Activated CD8-positive, alpha-beta memory T cell treated with anti-CD3 and anti-CD28 coated beads for 1 hour (primary cell): ENCODE measurements at places on chromosomes 1 and 21.

GRCh38 chr1:217585577-217585976, 45.3 kb downstream of the GPATCH2 start:
- no peak for DNase-seq

GRCh38 chr1:40592107-40592803, 60.8 kb downstream of the ZNF684 start:
- no peak for DNase-seq

- no peak for DNase-seq
Observed at GRCh38 chr1:185325413-185325812, 8.4 kb upstream of the IVNS1ABP start.

DNA sequence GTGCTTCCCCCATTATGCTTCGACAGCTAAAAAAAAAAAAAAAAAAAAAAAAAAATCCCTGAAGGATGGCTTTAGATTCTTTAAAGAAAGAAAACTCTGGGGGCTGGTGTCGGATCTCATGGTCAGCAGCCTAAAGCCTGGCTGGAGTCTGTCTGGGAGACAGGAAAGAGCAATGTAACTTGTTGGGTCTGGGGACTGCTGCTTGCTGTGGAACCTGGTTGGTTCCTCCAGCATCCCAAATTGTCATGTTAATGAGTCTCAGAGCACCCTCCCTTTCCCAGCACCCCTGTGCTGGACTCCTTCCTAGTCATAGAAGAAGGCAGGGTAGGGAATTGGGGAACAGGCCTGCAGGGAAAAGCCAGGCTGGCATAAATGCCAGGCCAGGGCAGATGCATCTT, 3.0 kb downstream of the KCNC4 start:
- DNase-seq: no peak

DNA sequence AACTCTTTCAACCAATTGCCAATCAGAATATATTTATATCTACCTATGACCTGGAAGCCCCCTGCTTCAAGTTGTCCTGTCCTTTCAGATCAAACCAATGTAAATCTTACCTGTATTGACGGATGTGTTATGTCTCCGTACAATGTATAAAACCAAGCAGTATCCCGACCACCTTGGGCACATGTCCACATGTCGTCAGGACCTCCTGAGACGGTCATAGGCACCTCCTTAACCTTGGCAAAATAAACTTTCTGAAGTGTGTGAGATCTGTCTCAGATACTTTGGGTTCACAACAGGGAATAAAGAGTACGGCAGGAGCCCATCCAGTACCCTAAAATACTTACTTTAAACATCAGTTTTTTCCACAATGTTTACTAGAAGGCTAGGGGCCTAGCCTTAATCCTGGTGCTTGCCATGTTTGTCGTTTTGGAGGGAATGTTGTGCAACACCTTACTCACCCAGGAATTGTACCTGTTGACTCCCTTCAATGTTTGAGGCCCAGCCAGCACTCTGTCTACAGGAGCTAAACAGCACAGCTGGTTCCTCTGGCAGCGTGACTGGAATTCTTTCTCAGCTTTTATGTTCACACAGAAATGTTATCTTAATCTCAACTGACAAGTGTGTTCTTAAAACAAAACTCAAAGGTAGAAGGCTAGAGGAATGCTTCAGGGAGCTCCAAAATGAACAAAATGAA, 90.8 kb upstream of the USP25 start:
- no peak for DNase-seq

DNA sequence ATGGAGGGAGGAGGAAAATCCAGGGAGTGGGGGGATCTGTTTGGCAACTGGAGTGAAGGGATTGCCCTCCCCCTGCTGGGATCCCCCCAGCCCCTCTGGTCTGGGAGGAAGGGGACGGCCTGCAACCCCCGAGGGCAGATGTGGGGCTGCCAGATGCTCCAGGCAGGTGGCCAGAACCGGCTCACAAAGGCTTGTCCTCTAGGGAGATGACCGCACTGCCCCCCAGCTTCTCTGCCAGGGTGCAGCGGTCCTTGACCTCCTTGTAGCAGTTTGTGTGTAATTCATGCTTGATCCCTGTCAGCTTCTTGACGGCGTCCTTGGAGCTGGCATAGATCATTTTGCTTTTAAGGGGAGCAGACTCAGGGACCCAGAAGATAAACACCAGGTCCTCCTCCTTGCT, 69.2 kb downstream of the ROR1 start:
- no peak for DNase-seq

- DNase-seq: no peak
Observed at GRCh38 chr1:114159941-114160340, 6.3 kb upstream of the SYT6 start.

DNA sequence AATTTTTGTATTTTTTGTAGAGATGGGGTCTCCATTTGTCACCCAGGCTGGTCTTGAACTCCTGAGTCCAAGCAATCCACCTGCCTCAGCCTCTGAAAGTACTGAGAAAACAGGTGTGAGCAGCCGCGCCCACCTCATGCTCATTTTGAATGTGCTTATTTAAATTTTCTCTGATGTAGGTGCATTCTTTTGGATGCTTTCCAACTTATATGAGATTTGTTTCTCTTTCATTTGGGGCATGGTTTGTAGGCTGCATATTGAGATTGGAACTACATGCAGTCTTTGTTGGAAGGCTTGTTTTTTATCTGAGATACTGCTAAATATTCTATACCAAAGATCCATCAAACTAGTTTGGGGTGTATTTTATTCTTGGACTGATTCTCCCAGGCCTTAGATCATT, 81.0 kb upstream of the IVNS1ABP start:
- DNase-seq: no peak

DNA sequence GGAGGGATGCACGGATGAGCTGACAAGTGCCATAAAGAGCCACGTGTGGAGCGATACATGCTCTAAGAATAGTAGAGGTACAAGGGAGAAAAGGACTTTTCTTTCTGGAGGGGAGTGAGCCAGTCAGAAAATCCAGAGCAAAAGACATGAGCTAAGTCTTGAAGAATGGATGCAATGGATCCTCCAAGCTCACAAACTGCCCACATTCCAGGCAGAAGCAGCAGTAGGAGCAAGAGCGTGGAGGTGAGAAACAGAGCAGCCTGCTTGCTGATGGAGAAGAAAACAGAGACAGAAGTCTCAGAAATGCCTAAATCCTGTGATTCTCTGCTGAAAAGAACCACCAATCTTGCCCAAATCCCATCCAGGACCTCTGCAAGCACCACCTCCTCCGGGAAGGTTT, 78.2 kb upstream of the RALGPS2 start:
- no peak for DNase-seq

DNA sequence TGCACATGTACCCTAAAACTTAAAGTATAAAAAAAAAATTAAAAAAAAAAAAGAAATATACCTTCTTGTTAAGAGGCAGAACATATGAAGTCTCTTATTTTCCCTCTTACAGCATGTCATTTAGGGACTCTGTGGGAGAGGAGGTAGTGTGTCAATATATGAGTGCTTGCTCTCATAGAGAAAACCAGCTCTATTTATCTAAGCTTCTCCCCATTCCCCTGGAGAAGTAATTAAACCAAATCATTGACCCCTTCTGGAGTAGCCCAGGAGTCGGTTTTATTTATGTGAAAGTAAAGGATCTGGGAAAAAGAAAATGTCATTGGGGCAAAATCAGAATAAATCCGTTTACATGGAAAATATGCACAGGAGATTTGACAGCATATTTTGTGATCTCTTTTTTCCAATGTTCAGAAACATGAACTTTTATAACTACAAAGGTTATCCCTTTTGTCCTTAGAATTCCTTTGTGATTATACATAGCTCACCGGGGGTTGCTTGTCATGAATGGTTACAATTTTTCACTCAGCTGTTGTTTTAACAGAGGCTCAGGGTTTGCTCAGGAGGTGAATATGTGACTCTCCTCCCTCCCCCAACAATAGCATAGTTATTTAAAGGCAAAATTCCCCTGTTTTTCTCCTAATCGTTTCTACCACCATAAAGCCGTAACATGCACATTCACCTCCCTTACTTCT, 114.5 kb upstream of the C1orf21 start:
- no peak for DNase-seq

- DNase-seq: no peak
Observed at GRCh38 chr1:161216945-161217712, 2.0 kb downstream of the FCER1G start.

GRCh38 chr1:43968348-43968948, 1.4 kb upstream of the DPH2 start:
- no peak for DNase-seq

DNA sequence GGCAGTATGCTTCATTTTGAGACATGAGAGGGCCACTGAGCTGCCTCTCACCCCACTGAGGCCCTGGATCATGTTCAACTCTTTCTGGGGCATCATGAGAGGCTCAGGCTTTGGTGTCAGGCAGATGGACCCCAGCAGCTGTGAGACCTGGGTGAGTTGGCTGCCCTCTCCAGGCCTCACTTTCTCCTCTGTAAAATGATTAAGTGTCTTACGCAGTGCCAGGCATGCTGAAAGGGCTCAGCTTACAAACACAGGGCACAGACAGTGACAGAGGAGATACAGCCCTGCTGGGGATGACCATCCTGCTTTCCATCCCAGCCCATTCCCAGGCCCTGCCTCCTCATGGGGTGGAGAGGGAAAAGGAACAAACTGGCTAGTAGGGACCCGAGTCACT, 387.4 kb downstream of the MATN1 start:
- no peak for DNase-seq

- no peak for DNase-seq
Observed at GRCh38 chr1:116330342-116330652, 42.7 kb upstream of the ATP1A1 start.

GRCh38 chr1:188314557-188315137, 1485.9 kb downstream of the PLA2G4A start:
- no peak for DNase-seq

GRCh38 chr1:231534703-231535159, 6.3 kb downstream of the TSNAX start:
- DNase-seq: no peak

- no peak for DNase-seq
Observed at GRCh38 chr1:9384751-9385245, 92.1 kb downstream of the SPSB1 start.

DNA sequence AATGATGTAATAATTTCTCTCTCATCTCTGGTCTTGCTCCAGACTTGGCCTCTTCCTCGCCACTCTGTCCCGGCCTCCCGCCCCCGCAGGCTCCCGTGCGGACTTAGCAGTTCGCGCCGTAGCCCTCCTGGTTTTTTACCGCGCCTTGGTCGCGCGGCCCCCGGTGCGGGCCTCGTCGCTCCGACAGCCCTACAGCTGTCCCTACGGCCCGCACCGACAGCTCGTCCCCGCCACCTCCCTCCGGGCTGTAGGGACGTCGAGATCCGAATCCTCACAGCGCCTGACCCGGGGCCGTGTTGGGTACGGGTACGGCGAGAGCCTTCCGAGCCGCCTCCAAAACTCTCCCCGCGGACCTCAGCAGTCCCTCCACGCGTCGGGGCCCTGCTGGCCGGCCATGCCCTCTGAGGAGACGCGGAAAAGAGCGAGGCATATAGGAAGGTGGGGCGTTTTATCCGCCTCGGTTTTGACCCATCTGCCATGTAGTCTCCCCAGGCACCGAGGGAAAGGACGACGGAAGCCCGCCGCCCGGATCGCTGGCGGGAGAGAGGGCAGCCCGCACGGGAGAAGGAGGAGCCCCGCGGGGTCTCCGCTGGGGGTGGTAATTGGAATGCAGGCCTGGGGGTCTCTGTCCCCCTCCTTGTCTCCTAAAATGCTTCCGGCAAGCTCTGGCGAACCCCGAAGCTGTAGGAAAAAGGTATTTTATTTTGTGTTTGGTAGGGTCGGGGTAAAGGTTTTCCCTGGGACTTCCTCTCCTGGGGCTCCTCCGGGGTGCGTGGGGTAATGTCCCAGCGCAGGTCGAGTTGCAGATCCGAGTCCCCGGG, 3.3 kb downstream of the LHX4 start:
- DNase-seq: no peak

- DNase-seq: no peak
Observed at GRCh38 chr1:35369922-35370671, 101.6 kb downstream of the ZMYM4 start.

- DNase-seq: no peak
Observed at GRCh38 chr1:164466001-164466421, 93.0 kb upstream of the PBX1 start.

DNA sequence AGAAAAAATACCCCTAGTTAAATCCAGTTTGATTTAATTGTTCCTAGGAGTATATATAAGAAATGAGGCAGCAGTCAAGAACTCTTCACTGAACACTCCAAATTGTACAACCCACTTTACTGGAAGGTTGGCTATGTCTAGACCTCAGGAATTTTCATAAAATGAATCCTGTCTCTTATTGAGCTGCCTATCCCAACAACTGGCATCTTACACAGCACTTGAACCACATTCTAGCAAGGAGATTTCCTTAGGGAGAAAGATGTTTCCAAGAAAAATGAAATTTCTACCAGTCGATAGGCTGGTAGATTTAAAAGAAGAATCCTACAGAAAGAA, 16.3 kb downstream of the RNF19B start:
- no peak for DNase-seq

GRCh38 chr21:37375866-37376574, 9.4 kb downstream of the DYRK1A start:
- DNase-seq: no peak
